ENCODE measurements at places on chromosomes 12 and 14.

- DNase-seq, result no peak
These were observed 14.3 kb downstream of the TBX3 start for GRCh38 chr12:114669401-114670290.

- DNase-seq, result no peak
These were observed 51.3 kb downstream of the CFAP251 start for GRCh38 chr12:121969726-121970125.

GRCh38 chr12:52837413-52837741, 3.3 kb upstream of the KRT79 start:
- no peak for DNase-seq

DNA sequence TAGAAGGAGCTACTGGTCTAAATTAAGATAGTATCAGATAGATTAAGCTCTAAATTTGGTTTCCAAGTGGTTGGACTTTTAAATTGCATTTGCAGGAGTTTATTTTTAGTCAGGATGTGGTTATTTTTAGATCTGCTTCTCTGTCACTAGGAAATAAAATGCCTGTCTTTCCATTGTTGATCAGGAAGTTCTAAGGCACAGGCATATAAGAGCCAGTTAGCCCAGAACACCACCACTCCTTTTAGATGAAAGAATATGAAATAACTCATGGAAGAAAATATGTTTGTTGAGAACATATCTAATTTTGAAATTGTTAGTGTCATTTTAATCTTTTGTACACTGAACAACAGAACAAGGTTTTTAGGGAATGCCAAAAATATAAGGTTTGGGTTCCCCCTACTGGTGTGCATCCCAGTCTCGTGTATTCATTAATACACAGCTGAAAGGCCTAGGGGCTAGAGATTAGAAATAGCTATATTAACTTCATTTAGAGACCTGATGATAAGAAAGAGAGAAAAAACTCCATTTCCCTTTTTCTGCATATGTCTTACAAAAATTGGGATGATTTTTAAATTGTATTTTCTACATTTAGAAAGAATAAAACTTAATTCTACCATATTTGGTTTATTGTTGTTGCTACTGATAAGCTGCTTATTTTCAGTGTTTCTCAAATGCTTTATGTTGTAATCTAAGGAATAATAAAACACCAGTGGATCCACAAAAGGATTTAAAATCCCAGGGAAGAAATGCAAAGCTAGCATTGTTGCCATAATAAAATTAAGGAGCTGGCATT, 67.2 kb downstream of the RIC8B start:
- DNase-seq, result peak; percentile 42

DNA sequence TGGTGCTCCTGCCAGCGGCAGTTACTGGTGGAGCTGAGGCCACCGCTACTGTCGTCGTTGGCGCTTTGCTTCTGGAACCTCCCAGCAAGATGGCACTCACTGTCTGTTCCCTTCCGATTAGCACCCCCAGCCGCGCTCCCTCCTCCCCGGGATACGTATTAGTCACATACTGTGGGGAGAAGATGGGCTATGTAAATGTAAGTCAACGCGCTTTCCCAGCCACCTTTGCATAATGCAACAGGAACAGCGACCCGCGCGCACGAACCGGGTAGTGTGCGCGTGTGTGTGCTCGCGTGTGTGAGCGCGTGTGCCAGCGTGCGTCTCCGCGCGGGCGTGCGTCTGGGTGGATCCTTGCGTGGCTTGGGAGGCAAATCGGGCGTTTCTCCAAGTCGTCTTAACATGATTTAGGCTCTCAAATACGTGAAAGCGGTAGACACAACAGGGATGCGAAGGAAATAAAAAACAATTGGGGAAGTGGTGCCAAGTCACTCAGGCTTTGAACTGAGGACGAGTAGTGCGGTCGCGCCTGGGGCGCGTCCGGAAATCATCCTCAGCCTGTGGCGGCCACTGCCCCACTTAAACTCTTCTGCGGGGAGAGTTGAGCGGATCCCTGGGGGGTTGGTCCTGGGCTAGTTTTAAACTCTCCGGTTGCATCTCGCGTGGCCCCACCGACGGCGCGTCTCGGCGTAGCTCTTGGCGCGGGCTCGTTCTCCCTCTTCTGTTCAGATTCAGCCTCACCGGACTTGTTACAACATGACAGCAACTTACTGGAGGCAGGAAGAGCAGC, 1.8 kb downstream of the FLRT2 start:
- DNase-seq, result peak; percentile 7
